ENCODE measurements at places on chromosomes 16 and 17.
A peak's percentile ranks its signal among the peaks of the same experiment; 100 is the strongest.

- DNase-seq, result peak; percentile 58
Observed at GRCh38 chr17:38867179-38867967, 2.5 kb upstream of the LASP1 start.

DNA sequence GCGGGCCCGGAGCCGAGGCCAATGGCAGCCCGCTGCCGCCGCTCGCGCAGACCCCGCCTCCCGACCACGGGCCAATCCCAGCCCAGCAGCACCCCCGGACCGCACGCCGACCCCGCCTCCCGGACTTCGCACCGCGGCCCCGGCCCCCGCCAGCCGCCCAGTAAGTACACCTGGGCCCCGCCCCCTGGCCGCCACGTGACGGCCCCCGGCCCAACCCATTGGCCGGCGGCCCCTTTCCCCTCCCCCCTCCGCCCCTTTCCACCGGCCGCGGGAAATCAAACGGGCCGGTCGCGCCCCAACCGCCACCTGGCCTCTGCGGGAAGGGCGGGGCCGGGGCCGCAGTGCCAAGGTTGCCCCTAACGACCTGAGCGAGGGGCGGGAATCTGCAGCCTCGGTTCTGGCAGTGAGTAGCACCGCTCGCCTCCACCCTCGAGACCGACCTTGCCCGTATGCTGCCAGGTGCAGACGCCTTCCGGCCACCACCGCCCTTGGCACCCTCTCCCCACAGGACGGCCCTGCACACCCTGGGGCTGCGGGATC, at the start of gene YBX2:
YBX2 (minus strand) TSS at position 26 of the 540 bp plus-strand sequence. CDS start 139 bp downstream, outside the sequence.
- peak; percentile 66 for DNase-seq

GRCh38 chr17:35807371-35808144, 1.7 kb upstream of the TAF15 start:
- DNase-seq, result no peak

- no peak for DNase-seq
Observed at GRCh38 chr16:54932021-54932660, 1.5 kb downstream of the IRX5 start.

DNA sequence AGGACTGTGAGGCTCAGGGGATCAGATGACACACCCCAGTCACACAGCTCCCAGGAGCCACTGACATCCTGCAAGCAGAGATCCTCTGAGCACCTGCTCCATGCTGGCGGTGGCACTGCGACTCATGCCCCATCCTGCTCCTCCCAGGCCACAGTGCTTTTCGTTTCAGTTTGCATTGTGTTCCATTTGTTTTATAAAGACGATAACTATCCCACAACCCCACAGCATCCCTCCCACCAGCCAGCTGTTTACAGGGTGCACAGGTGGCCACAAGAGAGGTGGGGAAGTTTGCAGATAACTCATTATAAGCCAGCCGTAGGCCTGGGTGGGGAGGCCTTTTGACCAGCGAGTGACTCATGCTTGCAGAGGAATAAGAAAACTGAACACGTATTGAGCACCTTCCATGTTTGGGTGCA, 28.2 kb downstream of the BCO1 start:
- DNase-seq, result no peak

DNA sequence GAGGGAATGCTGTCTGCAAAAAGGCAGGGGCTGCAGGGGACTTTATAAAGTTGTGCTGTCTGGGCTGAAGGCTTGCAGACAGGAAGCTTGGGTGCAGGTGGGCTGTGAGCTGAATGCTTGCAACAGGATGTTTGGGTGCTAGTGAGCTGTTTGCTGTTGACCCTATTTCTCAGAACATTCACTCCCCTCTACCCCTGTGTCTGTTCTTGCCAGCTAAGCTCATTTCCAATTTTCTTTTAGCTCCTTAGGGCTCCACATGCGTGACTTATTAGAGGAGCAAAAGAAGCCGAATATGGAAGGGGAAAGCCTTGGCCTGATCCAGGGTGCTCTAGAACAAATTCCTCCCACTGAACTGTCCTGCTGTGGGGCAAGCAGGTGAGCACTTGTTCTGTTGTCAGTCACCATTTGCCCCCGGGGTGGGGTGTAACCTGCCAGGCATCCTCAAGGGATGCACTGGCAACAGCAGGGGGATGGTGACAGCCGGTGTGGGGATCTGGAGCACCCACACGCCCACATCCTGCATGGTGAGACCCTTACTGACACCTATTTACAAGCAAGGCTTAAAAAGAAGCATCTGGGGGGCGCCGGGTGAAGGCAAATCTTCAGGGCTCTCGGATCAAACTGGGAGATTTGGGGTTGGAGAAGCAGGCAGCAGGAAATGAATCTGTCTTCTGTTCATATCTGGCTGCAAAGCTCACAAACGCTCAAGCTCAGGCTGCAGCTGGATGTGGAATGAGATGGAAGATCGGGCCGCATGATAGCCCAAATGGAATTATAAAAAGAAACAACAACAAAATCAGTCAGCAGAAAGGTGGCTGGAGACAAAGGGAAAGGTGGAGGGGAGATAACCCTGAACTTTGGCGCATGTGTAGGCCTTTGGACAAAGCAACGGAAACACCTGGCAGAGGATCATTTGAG, 21.1 kb upstream of the NUP93 start:
- DNase-seq, result no peak

DNA sequence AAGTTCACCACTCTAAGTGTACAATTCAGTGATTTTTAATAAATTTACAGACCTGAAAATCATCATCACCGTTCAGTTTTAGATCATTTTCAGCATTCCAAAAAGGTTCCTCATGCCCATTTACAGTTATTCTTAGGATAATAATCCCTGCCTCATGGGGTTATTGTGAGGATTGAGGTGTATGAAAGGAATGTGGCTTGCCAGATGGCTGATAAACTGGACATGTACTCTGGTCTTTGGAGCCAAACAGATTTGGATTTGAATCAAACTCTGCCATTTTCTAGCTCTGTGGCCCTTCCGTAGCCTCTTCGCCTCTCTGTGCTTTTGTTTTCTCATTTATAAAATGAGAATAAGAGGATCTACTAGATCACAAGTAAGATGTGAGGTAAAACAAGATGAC, 53.9 kb upstream of the GPRC5B start:
- no peak for DNase-seq
